Activated T-cell treated with anti-CD3 and anti-CD28 coated beads, Interleukin-2, amount 50 U/mL, for 1 hour (primary cell): ENCODE measurements at places on chromosomes 12 and 14.

DNA sequence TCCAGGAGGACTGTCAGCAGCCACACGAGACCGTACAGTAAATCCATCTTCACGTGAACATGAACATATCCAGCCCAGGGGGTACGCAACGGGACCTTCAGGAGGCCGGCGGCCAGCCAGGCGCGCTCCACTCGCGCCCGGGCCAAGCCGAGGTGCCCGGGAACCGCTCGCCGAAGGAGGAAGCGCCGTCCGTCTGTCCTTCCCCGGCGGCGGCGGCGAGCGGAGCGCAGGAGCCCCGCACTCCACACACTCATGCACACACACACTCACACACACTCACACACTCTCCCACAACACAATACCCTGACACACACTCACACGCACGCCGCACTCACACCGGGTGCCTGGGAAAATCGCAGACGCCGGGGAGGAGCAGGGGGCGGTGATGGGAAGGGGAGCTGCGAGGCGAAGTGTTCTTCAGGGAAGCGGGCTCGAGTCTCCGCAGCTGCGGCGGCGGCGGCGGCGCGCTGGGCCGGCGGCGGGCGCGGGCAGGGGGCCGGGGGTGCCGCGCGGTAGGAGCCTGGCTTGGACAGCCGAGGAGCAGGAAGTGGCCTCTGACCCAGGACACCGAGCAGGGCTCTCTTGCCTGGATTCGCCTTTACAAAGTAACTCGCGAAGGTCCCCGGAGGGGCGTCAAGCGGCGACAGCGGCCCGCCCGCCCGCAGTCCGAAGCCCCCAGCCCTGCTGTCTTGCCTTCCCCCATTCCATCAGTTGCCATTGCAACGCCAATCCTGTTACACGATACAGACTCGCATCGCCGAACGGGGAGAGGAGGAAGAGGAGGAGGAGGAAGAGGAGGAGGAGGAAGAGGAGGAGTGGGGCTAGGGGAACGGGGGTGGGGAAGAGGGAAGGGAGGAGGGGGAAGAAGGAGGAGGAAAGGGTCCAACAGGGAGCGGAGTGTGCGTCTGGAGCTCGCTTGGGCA, 601 bp downstream of the MDGA2 start:
- no peak for DNase-seq

DNA sequence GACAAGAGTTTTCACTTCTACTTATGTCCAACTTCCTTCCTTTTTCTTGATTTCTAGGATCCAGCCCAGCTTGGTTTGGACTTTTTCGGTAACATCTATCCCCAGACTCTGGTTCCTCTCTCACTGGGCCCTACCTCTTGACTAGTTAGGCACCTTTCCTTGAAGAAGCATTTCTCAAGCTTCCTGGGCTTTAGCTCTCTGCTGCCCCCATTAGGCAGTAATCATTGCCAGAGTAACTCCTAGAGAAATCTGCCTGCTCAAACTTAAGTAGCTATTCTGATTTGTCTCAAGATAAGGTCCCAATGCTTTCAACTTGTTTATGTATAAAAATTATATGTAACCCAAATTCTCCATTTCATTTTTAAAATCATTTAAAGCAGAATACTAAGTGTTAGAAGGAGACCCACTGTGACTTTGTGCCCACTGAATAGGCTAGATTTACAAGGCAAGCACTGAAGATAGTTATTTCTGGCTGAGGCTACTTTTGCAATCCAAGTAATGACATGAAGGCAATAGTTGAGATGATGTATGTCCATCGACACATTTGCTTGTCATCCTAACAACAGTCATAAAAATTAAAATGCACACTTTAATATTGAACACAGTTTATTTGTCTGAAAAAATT, 275.0 kb upstream of the G2E3 start:
- no peak for DNase-seq

DNA sequence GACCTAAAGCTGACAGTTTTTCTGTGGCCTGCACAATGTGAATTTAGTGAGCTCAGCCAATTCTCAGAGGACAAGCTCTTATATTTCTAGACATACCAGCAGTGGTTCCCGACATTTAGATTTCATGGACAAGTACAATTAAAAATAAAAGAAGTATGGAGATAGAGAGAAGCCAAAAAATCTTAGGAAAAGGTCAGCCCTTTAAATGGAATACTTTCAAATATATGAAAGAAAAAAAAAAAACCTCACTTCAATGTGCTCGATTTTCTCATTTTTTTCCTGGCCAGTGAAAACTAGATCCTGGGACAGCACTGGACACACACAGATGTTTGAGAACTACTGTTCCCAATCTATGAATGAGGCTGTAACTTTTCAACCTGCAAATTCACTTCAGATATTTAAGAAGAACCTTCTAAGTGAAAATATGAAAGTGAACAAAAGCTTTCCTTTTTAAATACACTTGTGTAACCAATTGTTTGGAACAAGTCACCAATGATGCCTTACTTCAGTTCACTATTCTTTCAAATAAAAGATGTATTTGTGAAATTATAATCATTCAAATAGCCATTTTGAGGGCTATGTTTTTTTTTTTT, 109.4 kb downstream of the SLC38A1 start:
- no peak for DNase-seq

- DNase-seq: no peak
Measured at GRCh38 chr12:18905134-18905533, 167.2 kb downstream of the CAPZA3 start.
